ENCODE measurements at places on chromosomes 12 and 14.

DNA sequence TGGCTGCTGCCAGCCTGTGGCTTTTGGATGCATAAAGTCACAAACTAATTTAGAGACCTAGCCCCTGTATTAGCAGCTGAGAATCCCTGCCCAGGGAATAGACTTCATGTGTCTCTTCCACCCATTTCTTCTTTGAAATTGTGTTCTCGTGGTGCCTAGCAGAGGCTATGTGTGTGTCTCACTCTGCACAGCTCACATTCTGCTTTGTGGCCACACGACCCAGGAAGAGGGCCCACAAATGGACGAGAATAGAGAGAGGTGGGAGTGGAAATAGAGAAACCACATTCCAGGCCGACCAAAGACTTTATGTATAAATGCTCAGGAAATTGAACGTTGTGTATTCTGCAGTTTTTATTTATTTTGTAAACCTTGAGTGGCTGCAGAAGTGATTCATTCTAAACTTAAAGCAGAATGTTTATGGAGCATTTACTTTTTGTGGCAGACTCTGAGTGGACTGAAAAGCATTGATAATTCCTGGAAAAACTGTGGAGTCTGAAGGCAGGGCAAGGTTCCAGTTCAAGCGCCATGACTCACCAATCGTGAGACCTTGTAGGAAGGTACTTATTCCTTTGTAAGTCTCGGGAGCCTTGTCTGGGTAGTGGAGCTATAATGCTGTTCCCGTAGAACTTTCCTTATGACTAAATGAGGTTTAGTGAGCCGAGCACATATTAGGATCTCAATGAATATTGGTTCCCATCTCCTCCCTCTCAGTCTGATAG lies 9.1 kb downstream of the B4GALNT3 start:
- DNase-seq = no peak

GRCh38 chr12:66085998-66086397 lies 44.6 kb downstream of the LLPH start:
- no peak for DNase-seq

DNA sequence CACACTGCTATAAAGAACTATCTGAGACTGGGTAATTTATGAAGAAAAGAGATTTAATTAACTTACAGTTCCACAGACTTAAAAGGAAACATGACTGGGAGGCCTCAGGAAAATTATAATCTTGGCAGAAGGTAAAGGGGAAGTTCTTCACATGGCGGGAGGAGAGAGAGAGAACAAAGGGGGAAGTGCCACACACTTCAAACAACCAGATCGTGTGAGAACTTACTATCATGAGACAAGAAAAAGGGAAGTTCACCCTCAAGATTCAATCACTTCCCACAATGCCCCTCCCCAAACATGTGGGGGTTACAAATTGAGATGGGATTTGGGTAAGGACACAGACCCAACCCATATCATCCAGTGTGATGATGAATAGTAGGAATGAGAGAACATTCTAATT lies 366.5 kb downstream of the LRFN5 start:
- DNase-seq = no peak

- no peak for DNase-seq
Measured at GRCh38 chr12:34393821-34394150, 371.5 kb downstream of the ALG10 start.

- no peak for DNase-seq
Measured at GRCh38 chr12:75623631-75624154, 112.3 kb upstream of the KRR1 start.

DNA sequence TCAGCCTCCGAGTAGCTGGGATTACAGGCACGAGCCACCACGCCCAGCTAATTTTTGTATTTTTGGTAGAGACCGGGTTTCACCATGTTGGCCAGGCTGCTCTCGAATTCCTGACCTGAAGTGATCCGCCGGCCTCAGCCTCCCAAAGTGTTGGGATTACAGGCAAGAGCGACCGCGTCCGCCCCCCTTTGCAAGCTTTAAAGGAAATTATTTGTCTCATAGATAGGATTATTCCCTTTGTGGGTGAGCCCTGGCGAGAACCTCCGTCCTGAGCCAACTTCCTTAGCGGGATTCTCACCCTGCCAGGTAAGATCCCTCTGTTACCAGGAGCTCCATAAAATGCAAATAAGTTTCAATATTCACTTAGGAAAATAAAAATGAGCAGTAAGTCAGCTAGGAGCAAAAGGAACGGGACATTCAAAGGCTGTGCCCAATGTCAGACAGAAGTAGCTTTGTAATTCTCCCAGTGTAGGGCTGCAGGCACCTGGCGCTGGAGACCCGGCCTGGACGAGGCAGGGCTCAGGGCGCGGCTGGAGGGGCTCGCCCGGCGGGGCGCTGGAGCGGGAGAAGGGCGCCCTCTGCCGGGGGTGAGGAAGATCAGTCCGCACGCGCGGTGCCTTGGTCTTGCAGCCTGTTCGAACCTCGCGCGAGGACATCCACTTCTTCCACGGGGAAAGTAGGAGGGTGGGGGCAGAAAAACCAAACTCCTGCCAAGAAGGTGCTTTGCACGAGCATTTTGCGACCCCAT lies 47.2 kb upstream of the PLXNC1 start:
- no peak for DNase-seq

- no peak for DNase-seq
Measured at GRCh38 chr14:106276326-106277267, 750.2 kb downstream of the TMEM121 start.

GRCh38 chr12:123634142-123634561 lies 523 bp downstream of the GTF2H3 start:
- DNase-seq = no peak

DNA sequence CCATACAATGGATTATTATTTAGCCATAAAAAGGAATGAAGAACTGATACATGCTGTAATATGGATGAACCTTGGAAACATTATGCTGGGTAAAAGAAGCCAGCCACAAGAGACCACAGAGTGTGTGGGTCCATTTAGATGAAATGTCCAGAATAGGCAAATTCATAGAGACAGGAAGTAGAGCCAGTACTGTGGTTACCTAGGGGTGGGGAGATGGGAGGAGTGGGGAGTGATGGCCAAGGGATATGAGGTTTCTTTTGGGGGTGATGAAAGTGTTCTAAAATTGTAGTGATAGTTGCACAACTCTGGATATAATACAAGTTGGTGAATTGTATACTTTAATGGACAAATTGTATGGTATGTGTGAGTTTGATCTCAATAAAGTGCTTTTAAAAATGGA lies 18.6 kb downstream of the JDP2 start:
- no peak for DNase-seq

GRCh38 chr14:105549481-105549880 lies 23.1 kb downstream of the TMEM121 start:
- DNase-seq = no peak

Measured in AG04449 (cell line).